NCI-H226 (cell line): ENCODE measurements at places on chromosomes 4 and X.
A peak's percentile ranks its signal among the peaks of the same experiment; 100 is the strongest.

DNA sequence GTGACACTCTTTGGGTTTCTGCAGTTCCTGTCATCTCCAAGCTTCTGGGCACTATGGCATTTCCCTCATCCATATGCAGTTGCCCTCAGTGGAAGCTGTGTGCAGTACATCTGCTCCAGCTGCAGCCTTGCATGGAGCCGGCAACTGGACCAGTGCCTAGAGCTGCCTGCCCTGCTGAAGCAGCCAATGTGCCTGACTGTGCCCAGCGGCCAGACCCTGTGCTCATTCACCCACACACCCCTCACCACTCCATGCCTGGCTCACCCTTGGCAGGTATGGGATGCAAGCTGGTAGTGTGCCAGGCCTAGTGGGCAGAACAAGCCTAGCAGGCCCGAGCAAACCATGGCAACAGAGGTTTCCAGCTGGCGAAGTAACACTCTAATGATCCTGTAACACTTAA, 370.8 kb downstream of the FSTL5 start:
- DNase-seq, result no peak

- DNase-seq, result peak; percentile 10
Observed at GRCh38 chr4:116839826-116840225, 245.6 kb downstream of the TRAM1L1 start.

DNA sequence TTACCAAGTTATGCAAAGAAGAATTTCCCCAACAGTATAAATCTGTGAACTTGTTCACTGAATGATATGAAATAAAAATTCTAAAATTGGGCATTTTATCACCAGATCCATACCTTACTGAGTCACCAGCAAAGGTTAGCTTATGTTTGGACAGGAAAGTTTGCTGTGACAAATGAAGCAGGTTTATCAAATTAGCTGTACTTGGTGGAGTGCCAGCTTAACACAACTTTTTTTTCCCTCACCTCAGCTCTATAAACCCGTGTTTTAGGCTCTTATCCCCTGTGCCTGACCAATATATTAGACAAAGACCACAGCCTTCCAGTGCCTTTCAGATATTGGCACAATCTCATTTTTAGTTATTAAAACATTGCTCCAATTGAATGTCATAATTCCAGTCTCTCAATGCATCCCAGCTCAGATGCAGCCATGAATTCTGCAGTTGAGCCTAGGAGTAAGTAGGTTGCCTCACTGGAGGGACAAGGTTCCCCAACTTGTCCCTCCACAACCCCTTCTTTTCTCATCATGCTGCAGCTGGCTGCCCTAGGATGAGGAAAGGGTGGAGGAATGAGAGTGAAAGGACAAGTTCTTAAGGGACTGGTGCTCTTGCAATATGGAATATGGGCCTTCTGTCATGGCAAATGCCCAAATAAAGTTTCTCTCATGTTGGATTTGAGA, 27.0 kb upstream of the PDGFC start:
- DNase-seq, result peak; percentile 10

DNA sequence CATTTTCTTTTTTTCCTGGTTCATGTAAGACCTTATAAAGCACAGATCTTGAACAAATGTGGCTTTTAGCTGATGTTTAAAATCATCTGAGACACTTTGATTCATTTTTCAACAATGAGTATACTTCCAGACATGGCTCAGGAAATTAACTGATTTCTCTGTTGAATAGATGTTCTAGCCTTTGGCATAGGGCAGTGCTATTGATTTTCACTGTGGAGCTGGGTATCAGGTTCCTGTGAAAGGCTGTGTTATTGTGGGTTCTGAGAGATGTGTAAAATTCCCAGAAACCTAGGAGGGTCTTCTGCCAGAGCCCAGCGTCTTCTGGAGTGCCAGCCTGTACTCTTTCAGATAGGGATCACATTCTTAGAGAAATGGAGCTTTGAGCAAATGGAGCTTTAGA, 278.9 kb downstream of the EPHA5 start:
- no peak for DNase-seq

DNA sequence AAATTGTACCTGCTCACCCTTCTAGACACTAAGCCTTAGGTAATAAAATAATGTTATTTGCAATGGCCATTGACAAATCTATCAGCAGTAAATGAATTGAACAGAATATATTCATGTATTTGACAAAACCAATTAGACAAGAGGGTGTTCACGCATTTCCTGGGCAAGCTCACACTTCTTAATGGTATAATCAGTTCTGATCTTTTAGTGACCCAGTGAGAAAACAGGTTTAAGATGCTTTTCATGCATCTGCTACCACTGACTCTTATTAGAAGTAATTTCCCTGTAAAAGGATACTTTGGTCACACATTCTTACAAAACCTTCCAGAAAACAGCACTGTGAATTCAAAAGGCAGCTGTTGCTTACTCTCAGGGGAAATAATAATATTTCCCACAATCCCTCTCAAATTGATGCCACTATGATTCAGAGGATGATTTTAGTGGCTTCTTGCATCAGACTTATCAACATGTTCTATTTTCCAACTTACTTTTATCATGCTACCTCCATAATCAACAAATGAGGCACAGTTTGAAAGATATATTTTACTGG, 313.9 kb upstream of the NWD2 start:
- DNase-seq, result no peak

DNA sequence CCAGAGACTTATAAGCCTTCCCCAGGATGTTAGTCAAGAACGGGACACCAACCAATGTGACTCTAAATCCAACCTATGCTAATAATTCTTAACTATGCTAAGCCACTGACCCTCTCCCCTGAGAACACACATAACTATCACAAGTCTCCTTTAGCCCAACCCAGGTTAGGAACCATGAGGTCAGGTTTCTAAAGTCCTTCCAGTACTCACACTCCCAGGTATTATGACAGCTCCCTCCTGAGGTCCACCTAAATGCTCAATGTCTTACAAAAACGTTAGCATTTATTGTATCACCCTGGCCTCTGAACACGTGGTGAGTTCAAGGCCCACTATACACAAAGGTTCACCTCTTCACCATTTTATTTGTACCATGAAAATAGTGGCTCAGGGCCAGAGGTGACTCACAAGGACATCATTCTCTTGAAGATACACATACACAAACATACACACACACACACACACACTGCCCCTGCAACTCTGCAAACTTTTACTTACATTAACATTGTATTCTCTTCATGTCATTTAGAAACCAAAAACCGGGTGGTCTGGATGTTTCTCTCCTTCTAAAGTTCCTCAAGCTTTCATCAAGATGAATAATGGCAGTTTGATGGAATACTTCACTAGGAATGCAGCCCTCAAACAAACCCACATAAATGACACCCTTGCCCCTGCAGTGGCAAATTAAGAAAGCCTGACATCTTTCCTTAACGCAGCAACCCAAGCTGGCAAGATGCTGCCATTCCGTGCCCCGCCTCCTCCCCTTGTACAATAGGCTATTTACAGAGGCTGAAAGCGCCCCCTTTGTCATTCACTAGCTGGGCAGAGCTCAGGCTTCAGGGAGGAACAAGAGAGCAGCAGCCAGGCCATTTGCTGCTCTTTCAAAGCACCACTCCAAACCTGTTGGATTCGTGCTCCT, 17.7 kb downstream of the ACSL1 start:
- no peak for DNase-seq

DNA sequence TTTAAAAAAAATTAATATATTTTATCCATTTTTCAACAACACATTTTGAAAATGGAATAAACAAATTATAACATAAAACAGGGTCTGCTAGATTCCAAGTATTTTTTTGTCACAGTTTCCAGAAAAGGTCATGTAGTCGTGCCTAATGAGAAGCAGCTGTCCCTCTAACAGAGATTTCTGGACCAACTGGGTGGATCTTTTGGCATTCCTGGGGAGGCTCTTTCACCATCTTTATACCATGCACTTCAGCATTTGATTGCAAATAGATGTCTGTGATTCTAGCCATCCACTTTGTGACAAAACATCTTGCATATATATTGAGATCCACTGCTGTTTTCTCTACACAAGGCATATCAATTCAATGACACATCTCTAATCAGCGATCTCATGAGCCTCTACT, 210.7 kb upstream of the LDB2 start:
- no peak for DNase-seq

DNA sequence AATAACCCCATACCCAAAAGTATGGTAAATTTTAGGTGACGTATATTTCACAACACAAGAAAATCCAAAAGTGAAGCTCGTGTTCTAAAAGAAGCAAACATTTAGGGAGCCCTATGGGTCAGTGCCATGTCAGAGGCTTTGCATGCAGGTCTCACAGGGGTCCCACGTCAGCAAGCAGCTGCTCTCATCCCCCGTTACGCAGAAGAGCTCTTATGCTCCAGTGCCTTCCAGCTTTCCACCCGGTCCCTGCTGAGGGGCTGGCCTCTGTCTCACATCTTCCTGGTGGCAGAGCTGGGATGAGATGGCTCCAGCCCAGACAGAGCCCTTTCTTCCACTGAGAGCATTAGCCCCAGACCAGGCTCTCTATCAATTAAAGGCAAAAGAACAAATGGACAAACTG, 82.0 kb downstream of the IRF2 start:
- DNase-seq, result no peak

- peak; percentile 33 for DNase-seq
Observed at GRCh38 chr4:142558851-142559250, 287.2 kb downstream of the INPP4B start.

DNA sequence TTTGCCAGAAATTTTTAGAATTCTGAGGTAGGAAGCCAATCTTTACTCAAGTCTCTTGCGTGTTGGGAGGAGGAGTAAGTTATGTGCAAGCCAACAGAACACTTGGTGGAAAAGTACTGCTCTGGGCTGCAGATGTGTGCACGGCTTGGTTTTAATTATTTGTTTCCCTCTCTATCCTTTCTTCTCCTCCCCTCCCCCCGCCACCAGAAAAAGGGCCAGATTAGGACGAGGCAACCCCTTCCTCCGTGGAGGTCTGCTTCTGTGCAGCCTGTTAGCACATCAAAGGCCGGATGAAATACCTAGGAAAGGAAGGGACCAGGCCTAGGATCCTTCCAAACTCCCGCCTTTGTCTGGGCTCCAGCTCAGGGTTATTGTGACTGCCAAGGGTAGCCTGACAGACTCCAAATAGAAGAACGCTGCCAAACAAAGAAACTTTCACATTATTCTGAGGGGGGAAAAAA, 1.0 kb upstream of the PGRMC1 start:
- no peak for DNase-seq

DNA sequence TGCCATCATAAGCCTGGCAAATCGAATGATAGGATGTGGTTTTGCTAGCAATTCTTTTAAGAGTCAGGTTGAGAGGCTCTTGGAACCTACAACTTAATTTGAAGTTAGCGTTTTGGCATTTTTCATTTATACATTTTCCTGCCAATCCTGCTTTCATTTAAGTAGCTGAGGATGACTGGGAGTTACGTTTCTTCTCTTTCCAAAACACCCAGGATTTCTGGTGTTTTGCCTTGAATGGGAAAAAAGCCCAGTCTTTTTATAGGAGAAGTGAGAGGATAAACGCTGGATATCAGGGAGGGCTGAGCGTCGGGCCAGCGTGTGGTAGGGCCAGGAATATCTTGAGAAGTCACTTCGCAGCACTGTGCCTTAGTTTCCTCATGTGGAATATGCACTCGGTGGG, 174.2 kb upstream of the HAND2 start:
- DNase-seq, result no peak

DNA sequence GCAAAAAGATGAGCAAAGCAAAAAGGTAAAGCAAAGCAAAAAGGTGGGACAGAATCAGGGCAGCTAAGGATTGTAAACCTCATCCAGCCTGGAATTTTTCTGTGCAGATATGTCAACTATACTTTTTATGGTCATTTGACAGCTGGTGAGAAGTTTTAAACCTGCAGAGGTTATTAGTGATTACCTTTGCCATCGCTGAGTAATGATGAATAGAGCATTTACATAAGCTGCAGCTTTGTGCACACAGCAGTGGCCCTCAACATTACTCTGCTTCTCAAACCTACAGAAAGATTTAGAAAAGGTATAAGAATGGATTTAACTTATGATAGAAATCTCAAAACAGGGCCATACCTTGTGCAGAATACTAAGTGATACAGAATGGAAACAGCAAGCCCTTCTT, 54.5 kb upstream of the C4orf54 start:
- no peak for DNase-seq

DNA sequence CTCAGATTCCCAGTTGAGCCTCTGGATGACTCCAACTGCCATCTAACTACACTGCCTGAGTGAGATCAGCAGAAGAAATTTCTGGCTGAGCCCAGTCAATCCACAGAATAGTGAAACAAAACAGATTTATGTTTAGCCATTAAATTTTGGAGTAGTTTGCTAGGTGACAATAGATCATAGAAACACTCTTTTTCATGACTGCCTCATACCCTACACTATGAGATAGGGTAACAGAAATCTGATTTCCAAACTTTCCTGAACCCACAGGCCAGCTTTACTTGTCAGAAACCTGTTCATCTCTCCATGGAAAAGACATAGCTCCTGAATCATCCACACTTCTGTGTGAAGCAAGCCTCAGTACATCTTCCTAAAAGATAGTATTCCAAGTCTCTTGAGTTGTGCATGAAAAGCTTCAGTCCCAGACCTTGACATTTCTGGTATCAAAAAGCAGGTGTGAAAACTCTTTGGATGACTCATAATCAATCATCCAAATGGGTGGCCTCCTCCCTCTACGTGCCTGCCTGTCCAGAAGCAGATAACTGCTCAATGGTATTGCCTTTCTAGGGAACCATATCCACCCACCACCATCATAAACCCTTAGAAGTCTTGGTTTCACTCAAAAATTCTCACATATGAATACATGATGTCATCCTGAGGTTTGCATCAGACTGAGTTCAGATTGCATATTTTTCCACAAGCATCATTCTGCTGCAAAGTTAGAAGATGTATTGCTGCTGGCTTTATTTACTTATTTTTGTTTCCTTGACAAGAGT, 47.5 kb upstream of the RAP2C start:
- no peak for DNase-seq

- no peak for DNase-seq
Observed at GRCh38 chr4:112736718-112737135, 99.8 kb downstream of the LARP7 start.

GRCh38 chr4:73988061-73988460, at the start of gene PPBP:
Gene PPBP, minus strand, starts transcription at chr4:73988190. Its CDS starts 87 bp downstream, at chr4:73988103.
- peak; percentile 29 for DNase-seq

DNA sequence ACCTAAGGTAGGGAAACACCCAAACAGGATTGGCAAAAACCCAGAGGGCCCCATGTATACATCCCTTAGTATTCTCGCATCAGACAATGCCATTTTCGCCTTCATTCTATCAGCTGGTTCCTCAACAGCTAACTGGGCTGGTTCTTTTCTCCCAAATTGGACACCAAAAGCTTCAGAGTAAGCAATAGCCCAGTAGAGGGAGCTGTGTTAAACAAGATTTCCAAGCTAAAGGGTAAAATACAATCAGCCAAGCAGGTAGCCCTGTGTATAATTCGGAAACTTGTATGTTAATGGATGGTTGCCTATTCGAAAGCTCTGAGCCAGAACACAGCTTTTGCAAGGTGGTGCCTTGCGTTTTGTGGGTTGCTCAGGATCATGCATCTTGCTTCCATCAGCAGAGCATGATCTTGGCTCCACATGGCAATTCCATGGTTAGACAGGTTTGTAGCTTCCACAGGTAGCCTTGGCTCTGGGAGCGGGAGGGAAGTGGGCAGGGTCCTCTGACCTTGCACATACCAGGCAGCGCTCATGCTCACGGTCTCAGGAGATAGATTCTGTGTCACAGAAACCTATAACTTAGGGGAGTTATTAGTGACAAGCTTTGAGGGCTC, 115.2 kb upstream of the LNX1 start:
- peak; percentile 21 for DNase-seq
